CD4-positive, CD25-positive, alpha-beta regulatory T cell (primary cell): ENCODE measurements at places on chromosomes 6 and 20. TPM values are rescaled to one million over a fixed set of nuclear protein-coding genes. Genes with fewer than 3 reads are reported as not detected.

The RNF144B gene
- 1.6 TPM for total RNA-seq

The NKX2-2 gene
- not detected for total RNA-seq

The SLPI gene
- total RNA-seq = not detected

The PRR18 gene
- not detected for total RNA-seq

The CDH4 gene
- total RNA-seq = 0.69 TPM

DNA sequence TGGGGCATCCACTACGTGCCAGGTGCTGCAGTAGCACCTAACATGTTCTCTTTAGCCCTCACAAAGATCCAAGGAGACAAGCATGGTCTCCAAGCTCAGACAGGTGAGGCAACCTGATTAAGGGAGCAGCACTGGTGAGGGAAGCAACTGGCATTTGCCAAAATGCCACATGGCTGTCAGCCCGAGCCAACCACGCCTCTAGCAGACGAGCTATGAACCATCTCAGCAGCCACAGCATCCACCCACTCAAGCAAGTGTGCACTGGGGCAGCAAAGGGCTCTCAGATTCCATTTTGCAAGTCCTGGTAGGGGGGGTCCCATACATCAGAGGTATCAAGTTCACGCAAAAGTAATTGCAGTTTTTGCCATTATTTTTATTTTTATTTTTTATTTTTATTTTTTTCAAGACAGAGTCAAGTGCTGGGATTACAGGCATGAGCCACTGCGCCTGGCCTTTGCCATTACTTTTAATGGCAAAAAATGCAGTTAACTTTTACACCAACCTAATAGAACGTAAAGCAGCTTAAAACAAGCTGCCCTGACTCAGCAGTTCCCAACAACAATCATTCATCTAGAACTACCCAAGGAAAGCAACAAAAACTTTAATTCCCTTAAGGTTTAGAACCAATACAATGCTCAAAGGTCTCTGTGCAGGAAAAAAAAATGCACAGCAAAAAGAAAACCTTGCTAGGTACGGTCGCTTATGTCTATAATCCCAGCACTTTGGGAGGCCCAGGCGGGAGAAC lies 36.3 kb upstream of the SPDEF start:
- DNase-seq = no peak

DNA sequence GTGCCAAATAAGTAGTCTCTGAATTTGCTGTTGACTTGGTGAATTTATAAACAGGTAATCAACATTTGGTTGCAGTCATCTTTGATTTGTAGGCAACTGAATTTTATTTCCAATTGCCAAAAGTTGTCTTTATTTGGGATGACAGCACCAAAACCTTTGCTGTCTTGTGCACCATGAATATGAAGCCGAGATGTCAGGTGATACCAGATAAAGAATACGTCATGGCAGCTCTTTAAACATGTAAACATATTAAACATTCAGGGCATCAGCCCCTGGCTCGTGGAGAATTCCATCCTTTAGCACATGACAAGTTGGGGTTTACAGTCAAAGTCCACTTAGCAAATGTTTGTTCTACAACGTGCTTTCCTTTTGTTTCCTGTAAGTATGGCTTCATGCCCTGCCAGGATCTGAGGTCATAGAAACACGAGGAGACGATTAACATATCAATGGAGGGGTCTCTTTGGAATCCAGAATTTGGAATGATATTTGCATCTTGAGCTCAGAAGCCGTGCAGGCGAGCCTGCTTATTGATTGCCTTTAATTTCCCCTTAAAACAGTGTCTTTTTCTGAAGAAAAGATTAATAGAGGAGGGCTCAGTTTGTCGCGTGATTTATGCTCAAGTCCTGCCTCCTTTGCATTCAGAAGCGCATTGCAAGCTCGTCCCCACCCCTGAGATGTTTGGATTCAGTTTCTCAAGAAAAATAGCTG lies 170.2 kb upstream of the ZNF217 start:
- no peak for DNase-seq

DNA sequence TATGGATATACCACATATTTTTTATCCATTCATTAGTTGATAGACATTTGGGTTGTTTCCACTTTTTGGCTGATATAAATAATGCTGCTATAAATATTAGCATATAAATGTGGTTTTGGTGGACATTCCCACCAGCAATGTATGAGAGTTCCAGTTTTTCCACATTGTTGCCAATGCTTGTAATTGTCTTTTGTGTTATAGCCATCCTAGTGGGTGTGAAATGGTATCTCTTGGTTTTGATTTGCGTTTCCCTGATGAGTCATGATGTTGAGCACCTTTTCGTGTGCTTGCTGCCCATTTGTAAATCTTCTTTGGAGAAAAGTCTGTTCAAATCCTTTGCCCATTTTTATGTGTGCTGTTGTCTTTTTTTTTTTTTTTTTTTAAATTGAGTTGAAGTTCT lies 54.4 kb downstream of the DHX35 start:
- no peak for DNase-seq

GRCh38 chr6:106448000-106448426 lies 87.5 kb downstream of the CRYBG1 start:
- DNase-seq = peak; percentile 70

- no peak for DNase-seq
These were observed 590 bp downstream of the RNF217 start for GRCh38 chr6:124962639-124963415.

DNA sequence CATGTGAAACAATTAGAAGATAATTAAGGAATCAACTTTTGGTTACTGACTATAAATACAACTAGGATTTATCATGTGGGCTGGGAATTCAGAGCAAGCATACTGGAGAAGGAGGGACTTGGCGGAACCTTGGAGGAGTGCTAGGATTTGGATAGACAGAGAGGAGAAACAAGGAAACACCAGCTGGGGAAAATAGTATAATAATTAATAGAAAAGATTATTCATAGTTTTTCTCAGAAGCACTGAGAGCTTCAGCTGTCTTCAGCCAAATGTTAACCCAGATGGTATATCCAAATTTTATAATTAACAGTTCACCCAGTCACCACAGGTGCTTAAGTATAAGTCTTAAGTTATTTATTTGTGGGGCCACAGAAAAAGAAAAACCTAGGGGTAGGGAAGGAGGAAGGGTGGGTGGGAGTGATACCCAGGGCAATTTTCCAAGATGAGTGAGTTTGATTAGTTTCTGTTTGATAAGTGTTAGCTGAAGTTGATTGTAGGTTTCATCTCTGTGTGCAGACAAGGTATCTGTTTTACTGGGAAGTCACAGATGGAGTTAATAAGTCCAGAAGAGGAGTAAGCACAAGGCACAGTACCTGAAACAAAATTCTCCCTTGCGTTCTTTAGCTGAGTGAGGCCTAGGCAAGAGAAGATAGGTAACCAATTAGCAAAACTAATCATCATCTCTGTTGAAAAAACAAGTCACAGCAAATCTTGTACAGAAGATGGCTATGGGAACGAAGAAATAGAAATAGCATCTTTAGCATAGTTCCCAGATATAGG lies 175.5 kb downstream of the TFAP2B start:
- no peak for DNase-seq

DNA sequence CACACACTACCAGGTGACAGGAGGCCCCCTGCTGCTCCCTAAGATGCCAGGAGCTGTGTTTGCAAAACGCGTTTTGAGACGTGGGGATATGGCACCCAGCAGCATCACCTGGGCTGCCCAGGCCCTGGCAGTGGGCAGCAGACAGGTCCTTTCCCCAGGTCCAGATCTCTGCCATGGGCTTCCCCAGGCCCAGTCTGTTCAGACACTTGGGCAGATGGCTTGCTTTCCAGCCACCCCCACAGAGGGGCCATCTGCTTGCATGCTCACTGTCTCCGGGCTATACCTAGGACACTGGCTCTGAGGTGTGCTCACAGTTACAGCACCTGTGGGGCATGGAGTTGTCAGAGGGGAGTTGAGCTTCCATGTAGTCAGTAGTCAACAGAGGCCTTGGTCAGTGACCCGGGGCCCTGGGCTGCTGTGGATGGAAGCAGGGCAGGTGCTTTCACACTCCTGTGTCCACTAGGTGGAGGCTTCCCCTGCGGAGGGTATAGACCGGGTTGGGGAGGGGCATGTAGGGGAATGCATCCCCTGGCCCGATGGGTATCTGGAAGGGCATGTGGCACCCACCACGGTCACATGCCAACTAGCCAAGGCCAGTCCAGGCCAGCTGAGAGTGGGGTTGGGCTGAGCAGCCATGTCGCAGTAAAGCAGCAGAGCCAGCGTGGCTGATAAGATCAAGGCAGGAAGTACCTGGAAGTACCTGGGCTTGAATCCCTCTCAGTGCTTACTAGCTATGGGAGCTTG lies 185.4 kb upstream of the SLC24A3 start:
- no peak for DNase-seq

- DNase-seq = no peak
These were observed 592.3 kb downstream of the PKHD1 start for GRCh38 chr6:51495096-51495495.

DNA sequence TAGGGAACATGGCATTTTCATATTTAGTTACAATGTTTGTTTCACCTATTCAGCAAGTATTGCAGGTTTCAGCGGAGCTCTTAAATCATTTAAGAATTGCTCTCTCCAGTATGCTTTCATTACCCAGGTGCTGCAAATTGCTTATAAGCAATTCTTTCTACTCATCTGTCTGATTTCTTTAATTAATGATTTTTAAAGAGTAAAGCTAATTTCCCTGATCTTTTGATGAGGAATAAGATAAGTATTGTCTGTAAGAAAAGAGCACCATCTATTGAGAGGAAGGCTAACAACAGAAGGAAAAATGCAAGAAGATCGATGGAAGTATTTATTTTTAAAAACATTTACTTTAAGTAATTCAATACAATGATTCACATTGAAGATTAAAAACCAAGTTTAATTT lies 2.0 kb downstream of the OPRM1 start:
- no peak for DNase-seq
